ENCODE measurements at places on chromosomes 6 and 20.

- DNase-seq, result no peak
Observed at GRCh38 chr6:162863821-162864220, 136.0 kb downstream of the PACRG start.

- DNase-seq, result no peak
Observed at GRCh38 chr6:3823671-3824070, 25.5 kb upstream of the FAM50B start.

DNA sequence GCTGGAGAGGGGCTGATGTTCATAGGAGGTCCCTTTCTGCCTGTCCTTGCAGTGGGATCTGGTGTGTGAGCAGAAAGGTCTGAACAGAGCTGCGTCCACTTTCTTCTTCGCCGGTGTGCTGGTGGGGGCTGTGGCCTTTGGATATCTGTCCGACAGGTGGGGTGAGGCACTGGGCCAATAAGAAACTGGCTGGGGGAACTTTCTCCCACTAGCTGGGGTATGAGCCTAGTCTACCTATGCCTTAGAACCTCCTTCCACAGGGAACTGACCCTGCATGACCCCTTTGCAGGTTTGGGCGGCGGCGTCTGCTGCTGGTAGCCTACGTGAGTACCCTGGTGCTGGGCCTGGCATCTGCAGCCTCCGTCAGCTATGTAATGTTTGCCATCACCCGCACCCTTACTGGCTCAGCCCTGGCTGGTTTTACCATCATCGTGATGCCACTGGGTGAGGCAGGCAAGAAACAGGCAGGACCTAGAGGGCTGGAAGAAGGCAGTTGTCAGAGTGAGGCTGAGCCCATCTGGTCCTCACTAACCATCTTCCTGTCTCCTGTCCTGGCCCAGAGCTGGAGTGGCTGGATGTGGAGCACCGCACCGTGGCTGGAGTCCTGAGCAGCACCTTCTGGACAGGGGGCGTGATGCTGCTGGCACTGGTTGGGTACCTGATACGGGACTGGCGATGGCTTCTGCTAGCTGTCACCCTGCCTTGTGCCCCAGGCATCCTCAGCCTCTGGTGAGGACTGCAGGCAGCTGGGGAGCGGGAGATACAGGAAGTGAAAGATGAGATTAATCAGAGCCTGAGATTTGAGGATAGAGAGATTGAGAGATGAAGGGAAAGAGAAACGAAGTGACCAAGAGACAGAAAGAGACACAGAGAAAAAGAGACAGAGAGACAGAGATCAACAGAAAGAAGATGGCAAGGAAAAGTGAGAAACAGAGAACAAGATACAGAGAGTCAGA lies 1.6 kb downstream of the SLC22A7 start:
- no peak for DNase-seq

GRCh38 chr20:4160761-4161305 lies 145.5 kb upstream of the RNF24 start:
- no peak for DNase-seq

DNA sequence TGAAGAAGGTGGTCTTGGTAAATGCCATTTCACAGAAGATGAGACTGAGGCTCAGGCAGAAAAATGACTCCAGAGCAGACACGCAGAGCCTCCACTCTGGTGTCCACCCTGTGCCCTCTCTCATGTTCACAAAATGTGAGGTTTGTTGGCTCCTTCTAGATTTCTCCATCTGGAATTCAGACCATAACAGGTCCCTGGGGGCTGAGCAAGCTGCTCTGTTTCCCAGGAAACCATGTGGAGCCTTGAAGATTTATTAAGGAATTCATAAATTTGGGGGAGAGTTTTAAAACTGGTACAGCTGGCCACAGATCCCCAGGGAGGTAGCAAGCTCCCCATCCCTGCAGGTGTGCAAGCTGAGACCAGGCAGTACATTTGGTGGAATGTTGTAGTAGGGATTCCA lies 38.8 kb upstream of the SIRPA start:
- DNase-seq, result no peak

GRCh38 chr6:170058878-170059485 lies 231.9 kb downstream of the DLL1 start:
- no peak for DNase-seq

- DNase-seq, result no peak
Observed at GRCh38 chr6:44630125-44631028, 242.9 kb downstream of the CDC5L start.

DNA sequence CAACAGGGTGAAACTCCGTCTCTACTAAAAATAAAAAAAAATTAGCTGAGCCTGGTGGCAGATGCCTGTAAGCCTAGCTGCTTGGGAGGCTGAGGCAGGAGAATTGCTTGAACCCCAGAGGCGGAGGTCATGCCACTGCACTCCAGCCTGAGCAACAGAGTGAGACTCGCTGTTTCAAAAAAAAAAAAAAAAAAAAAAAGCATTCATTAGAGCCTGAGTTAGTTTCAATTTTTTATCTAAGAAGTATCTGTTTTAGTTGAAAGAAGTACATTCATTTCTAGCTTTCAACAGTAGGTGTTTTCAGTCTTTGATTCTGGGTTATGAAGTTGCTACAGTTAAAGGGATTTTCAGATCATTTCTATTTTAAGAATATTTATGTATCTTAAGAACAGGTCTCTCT lies 42.2 kb downstream of the ZNF292 start:
- DNase-seq, result no peak

GRCh38 chr6:150638765-150639164 lies 39.1 kb downstream of the PLEKHG1 start:
- no peak for DNase-seq

DNA sequence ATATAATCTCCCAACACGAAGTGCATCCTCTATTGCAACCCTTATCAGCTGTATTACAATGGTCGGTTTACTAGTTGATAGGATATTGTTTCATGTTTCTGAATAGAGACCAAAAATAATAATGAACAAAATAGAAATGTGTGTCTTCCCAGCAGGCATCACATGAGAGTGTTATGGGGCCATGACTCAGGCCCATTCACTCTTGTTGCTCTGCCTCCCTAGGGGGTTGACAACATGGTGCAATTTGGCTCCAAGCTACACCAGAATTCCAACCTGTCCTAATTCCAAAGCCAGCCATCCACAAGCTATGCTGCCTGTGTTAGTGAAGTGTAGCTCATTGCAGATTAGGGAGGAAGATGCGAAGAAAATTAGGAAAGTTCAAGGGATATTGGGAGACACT lies 13.1 kb upstream of the SAYSD1 start:
- DNase-seq, result no peak

GRCh38 chr6:19424853-19425252 lies 412.3 kb upstream of the ID4 start:
- no peak for DNase-seq

- DNase-seq, result no peak
Observed at GRCh38 chr6:5162355-5162754, 77.2 kb downstream of the PPP1R3G start.

GRCh38 chr6:42028234-42029061 lies 21.9 kb upstream of the TAF8 start:
- no peak for DNase-seq

GRCh38 chr20:59866338-59866737 lies 67.1 kb downstream of the SYCP2 start:
- no peak for DNase-seq

GRCh38 chr6:103862297-103862696 lies 997.4 kb downstream of the HACE1 start:
- DNase-seq, result no peak

DNA sequence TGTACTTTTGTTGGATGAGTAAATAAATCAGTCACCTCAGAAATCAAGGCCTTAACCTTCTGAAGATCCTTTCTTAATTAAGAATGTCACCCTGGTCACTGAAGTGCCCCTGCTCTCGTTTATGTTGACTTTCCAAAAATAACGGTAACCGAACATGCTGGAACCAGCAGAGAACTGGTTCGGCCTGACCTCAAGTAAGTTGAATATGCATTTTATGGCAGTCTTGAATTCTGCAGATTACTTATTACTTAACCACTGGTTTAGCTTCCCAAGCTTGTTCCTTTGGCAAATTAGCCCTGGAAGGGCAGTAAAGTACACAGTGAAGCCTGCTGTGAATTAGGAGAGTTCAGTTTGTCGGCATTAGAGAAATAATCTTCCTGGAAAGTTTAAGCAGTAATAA lies 12.2 kb downstream of the MAPRE1 start:
- DNase-seq, result no peak

GRCh38 chr6:43171707-43172103 lies 636 bp downstream of the SRF start:
- peak; percentile 15 for DNase-seq

DNA sequence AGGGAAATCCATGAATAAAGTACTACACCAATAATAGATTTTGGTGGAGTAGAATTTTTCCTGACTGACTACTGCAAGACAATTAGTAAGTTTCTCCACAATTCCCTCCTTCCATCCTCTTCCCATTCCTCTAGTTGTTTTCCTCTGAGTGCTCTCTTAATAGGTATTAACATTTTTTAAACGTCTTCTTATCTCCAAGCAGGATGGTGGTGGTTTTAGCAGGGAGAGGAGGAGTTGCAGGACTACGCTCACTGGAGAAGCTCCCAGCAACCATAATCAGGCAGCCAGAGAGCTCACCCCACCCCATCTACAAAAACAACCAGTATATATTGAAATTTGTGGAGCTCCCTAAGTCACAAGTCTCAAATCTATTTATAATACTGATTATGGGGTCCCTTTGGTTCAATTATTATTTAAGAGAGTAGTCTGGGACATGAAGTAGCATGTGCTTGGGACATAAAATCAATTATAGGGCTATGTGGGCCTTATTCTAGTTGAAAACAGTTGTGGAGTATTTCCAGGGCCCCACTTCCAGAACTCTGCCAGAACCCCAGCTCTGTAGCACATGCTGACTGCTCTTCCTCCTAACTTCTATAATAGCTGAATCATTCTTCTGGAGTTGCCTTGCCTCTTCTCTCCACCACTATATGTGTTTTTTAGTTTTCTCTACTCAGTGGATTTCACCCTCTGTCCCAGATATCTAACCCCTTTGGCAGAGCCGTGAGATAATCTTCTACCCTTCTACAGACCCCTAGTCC lies 49.8 kb downstream of the MYB start:
- DNase-seq, result no peak

- DNase-seq, result no peak
Observed at GRCh38 chr20:25470045-25470444, 62.6 kb downstream of the GINS1 start.

DNA sequence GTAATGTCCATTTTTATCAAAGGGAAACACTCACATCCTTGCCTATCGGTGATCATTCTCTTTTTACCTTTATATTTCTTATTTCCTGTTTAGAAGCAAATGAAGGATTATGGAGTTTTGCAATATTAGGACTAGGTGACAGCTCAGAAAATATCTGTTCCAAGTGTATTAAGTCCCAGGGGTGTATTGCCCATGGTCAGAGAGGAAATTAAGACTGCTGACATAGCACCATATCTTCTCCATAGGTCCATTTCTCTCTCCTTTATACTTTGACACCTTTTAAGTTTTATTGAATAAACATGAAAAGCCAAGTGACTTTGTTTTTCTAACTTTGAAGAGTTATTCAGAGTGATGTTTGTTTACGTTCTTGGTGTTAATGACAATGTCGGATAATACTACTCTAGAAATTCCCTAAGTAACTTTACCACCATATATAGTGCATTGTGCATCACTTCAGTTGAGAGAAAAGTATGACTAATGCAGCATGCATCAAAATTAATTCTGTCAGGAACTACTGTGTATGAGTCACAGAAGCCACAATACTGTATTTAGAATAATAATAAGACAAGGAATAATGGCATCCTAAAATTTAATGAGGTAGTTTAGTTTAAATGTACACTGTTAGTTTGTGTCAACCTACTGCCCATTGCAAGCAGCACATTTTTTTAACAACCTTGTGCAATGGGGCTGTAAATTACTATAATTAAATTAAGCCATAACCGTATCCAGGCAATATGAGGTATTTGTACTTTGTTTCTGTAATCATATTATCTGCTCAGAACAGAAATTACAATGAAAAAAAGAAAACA lies 474.4 kb upstream of the RNF217 start:
- no peak for DNase-seq

DNA sequence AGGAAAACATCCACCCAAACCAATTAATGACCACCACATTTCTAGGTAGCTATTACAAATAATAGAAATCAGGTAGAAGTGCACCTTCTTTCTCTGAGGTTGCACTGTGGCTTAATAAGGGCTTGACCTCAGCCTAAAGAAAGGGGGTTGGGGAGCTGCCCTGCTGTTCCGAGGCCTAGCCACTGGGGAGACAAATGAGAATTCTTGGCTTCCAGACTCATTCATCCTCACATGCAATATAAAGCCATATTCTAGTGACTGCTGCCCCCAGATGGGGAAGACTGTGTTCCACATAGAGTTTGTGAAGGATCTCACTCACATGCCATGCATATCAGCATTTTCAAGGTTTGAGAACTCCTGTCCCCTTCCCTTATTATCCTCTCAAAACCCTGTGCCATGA lies 22.9 kb downstream of the SAYSD1 start:
- DNase-seq, result no peak

GRCh38 chr20:33158637-33159385 lies 9.1 kb upstream of the BPIFA2 start:
- DNase-seq, result no peak

DNA sequence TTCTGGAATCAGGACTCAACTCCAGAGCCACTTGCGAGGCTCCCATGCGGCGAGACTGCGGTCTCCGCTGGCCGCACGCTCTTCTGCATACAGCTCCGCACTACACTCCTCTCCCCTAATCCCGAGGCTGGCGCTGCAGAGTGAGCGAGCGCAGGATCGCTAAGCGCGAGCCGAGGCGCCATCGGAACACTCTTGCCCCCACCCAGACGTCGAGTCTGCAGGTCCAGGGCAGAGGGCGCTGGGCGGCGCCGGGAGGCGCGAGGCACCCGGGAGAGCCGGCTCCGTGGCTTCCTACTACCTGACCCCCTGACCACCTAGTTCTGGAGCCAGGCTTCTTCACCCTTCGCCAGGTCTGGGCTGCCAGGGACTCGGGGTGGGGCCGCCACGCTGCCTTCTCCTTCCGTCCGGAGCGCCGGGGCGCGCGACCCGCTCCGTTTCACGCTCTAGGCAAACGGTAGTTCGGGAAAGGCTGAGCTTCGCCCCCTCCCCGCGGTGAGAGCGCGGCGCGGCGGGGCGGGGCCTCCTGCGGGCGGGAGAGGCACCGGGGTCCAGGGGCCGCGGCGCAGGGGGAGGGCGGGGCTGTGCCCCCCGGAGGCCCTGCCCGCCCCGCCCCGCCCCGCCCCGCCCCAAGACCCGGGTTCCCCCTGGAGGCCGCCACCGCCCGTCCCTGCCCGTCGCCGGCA lies 5.4 kb upstream of the TUBB2A start:
- no peak for DNase-seq

- DNase-seq, result no peak
Observed at GRCh38 chr6:111711476-111711875, 105.8 kb upstream of the TRAF3IP2 start.

- DNase-seq, result no peak
Observed at GRCh38 chr20:25308671-25309394, 60.9 kb downstream of the PYGB start.

GRCh38 chr6:21305893-21306332 lies 287.6 kb upstream of the SOX4 start:
- DNase-seq, result no peak

DNA sequence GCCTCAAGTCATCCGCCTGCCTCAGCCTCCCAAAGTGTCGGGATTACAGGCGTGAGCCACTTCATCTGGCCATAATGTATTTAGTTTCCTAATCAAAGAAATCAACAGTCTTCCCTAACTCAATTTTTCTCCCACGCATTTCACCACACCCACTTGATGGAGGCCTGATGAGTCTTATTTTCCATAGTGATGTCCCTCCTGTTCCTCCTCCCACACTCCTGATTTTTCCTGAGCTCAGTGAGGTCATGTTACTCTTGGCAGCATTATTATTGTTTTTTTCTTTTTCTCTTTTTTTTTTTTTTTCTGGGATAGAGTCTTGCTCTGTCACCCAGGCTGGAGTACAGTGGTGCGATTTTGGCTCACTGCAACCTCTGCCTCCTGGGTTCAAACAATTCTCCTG lies 8.9 kb downstream of the ABRACL start:
- DNase-seq, result no peak

All from stimulated activated CD8-positive, alpha-beta memory T cell treated with anti-CD3 and anti-CD28 coated beads, Interleukin-4, amount 100 ng/mL, for 1 hour (primary cell).